ENCODE measurements at places on chromosomes 1 and 21.

- H3K27ac ChIP-seq = no peak within 1 kb of the TSS
- H3K36me3 ChIP-seq = no peaks in the 10 kb centered on the region
- peak within 1 kb of the TSS; percentile 82 for H3K4me3 ChIP-seq
- peaks cover 8% of the 10 kb centered on the region for H3K4me1 ChIP-seq
- peak; percentile 95 for DNase-seq
Measured at GRCh38 chr1:94237291-94238226, at the start of gene ARHGAP29. Gene ARHGAP29, minus strand, starts transcription at chr1:94237584. Its CDS starts 5,973 bp downstream, at chr1:94231611.

DNA sequence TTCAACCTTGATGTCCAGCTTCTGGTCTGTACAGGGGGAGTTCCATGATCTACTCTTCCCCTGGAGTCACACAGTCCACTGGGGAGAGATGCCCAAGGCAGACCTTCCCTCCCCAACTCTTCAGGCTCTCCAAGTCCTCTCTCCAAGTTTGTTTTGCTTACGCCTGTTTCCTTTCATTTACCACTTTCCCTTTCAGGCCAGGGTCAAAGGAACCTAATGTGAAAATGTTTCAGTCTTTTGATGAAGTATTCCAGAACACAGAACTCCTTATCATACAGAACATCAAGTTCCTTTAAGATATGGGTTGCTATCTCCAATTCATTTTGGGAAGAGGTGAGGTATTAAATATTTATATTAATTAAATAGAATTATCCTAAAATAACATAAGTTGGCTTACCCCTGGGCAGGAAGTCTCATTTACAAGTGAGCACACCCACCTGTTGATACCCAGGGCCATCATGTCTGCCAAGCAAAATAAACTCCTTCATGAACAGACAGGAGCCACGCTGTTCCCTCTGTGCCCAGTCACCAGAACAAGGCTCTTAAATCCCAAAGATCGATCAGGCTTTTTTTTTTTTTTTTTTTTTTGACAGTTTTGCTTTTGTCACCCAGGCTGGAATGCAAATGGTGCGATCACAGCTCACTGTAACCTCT lies 82.2 kb upstream of the LYST start:
- no peaks in the 10 kb centered on the region for H3K36me3 ChIP-seq
- H3K27me3 ChIP-seq = no peaks in the 10 kb centered on the region
- H3K4me3 ChIP-seq = no peak overlapping the region

DNA sequence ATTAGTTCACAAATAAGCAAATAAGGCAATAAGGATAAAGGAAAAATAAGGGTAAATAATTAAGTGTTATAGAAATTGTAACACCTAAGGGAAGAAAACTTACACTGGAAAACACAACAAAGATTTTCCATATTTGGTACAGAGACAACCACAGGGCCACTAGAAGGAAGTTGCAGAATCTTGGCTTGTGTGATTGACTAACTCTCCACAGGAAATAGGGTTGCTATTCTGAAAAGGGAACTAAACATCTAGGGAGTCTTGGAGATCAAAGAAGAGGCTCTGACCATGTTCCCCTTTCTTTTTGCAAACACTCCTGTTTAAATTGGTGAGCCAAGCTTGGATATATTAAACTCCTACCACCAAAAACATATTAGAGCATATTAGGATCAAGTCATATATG lies 59.1 kb downstream of the APCS start:
- no peaks in the 10 kb centered on the region for H3K4me1 ChIP-seq
- H3K27ac ChIP-seq = no peak overlapping the region
- H3K4me3 ChIP-seq = no peak overlapping the region
- no peaks in the 10 kb centered on the region for H3K36me3 ChIP-seq
- no peaks in the 10 kb centered on the region for H3K27me3 ChIP-seq

DNA sequence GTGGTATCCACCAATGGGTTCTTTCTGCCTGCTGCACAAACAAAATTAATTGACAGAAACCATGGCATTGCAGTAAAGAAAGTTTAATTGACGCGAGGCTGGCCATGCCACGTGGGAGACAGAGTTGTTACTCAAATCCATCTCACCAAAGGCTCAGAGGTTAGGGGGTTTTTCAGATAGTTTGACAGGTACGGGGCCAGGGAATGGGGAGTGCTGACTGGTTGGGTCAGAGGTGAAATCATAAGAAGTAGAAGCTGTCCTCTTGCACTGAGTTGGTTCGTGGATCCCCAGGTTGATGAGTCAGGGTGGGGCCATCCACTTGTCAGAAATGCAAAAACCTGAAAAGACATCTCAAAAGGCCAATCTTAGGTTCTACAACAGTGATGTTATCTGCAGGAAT lies 941 bp upstream of the TBCE start:
- H3K4me3 ChIP-seq = no peak overlapping the region
- DNase-seq = peak; percentile 21
- H3K27ac ChIP-seq = no peak overlapping the region
- no peaks in the 10 kb centered on the region for H3K27me3 ChIP-seq

DNA sequence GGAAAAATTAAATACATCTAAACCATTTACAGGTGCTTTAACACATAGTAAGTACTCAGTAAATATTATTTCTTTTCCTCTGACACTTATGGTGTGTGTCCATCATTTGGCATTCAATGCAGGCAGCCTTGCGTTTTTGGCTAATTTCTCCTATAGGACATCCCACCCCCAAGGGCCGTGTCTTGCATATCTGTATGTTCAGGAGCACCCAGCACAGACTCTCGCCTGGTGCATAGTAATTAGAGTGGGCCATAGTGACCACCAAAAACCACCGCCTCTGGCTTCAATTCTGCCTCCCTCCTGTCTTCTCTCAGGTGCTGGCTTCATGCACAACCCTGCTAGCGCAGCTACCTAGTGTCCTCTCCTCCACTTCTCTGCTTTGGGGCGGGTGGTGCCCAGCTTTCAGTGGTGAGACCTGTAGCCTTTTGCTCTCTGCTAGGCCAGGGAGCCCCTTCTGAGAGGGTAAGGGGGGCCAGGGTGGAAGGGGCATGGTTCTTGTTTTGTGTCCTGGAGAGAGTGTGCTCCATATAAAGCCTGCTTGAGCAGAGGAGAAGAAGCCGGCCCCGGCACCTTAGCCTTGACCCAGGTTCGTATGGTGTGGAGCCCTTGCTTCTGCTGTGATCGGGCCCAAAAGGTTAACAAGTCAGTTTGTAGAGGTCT lies 33.4 kb downstream of the BATF3 start:
- no peak for DNase-seq
- peaks cover 6% of the 10 kb centered on the region for H3K4me1 ChIP-seq
- no peaks in the 10 kb centered on the region for H3K36me3 ChIP-seq
- no peaks in the 10 kb centered on the region for H3K27me3 ChIP-seq
- H3K27ac ChIP-seq = no peak overlapping the region

GRCh38 chr1:62397301-62397700 lies 39.5 kb upstream of the USP1 start:
- DNase-seq = no peak
- no peaks in the 10 kb centered on the region for H3K36me3 ChIP-seq
- no peaks in the 10 kb centered on the region for H3K27me3 ChIP-seq
- H3K27ac ChIP-seq = no peak overlapping the region
- H3K4me3 ChIP-seq = no peak overlapping the region

GRCh38 chr1:17683598-17683997 lies 71.5 kb upstream of the ACTL8 start:
- peaks cover 1% of the 10 kb centered on the region for H3K36me3 ChIP-seq
- H3K4me1 ChIP-seq = no peaks in the 10 kb centered on the region

All from mesendoderm (in vitro differentiated cells).